Left colon (tissue), 2 donors: ENCODE measurements at places on chromosomes 12 and 14. TPM values are rescaled to one million over a fixed set of nuclear protein-coding genes. Genes with fewer than 3 reads are reported as not detected.

GRCh38 chr12:103848143-103848542 lies 7.1 kb upstream of the NT5DC3 start:
- no peak for DNase-seq

DNA sequence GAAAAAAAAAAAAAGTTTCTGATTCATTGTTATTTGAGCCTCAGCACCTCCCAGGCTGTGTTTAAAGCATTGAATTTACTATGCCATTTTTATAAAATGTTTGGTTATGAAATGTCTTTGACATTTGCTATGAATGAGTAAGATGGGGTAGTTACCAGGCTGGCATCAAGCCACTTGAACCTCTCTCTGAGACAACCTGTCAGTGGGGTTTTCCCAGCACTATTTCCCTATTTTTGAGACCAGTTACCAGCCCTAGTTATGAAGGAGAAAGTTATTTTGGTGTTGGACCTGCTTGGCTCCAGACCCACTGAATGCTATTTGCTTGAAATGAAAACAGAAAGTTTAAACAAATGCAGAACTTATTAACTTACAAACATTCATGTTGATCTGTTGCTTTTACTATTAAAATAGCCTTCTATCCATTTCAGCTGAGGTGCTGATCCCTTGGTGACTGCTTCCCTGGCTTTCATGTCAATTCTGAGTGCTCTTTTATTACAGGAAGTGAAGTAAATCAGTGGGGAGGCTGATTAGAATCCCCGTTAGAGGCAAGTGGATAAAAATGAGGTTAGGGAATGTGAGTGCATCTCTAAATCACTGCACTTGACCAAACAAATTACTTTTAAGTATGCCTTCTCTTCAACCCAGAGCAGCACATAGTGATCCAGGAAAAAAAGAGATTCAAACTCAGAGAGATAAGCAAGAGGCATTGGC lies 37.8 kb downstream of the LLPH start:
- DNase-seq = no peak

Gene MYBPC1
- 17.3 TPM for total RNA-seq

GRCh38 chr12:62766496-62766895 lies 168.5 kb downstream of the PPM1H start:
- DNase-seq = no peak

- no peak for DNase-seq
These were observed 31.3 kb upstream of the CMAS start for GRCh38 chr12:22014783-22015144.
